ENCODE measurements at places on chromosomes 1 and 21.
A peak's percentile ranks its signal among the peaks of the same experiment; 100 is the strongest.

- no peak for DNase-seq
Observed at GRCh38 chr1:88275259-88275862, 408.7 kb upstream of the PKN2 start.

DNA sequence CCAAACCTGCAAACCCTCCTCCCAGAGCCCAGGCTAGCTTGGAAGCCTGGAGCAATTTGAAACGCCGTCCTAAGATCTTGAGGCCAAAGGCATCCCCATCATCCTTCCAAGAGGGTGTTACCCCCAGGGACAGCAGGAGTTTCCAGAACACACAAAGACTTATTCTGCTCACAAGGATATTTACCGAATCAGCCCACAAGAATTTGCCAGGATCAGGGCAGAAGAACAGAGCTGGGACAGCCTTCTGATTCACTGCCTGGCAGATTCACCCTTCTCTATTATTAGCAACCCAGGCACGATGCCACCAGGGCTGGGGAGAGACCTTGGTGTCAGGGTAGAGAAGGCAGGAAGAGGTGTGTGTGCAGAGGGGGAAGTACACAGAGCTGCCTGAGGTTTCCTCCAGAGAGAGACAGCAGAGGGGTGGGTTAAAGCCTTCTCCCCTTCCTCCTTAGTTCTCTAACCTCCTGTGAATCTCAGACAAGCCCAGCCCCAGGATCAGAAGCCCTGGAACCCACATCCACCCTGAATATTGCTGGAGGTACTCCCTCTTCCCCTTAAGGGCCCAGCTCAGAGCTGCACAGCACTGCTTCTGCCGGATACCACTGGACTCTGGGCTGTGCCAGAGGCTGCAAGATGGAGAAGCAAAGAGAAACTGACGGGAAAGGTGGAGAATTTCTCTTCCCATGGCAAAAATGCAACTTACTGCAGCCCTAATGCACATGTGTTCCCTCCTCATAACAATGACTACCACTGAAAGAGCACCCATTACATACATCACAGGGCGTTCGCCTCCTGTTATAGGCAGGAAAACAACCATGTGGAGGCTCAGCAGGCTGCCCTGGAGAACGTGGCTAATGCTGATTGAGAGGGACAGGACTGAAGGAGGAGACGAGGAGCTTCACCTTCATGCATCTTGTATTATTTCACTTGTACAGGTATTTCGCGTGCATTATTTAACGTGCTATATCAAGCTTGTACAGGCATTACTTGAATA, 61.8 kb downstream of the ITPKB start:
- peak; percentile 79 for DNase-seq

GRCh38 chr1:79040424-79041082, 34.0 kb upstream of the ADGRL4 start:
- no peak for DNase-seq

DNA sequence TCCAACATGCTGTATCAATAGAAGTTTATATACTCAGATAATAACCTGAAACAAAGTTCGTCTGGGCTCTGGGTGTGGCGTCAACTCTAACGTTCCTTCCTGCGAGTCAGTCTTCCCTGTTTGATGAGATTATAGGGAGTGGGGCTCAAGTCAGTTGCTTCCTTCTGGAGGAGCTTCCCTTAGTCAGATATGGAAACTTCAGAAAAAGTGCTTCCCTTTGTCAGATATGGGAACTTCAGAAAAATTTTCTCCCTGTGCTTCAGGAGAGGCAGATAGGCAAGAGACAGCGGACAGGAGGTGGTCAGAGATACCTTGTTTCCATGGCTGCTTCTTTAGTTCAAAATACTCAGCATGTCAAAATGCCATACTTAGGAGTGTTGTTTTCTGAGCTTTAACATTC, 51.1 kb upstream of the PRDX6 start:
- no peak for DNase-seq

DNA sequence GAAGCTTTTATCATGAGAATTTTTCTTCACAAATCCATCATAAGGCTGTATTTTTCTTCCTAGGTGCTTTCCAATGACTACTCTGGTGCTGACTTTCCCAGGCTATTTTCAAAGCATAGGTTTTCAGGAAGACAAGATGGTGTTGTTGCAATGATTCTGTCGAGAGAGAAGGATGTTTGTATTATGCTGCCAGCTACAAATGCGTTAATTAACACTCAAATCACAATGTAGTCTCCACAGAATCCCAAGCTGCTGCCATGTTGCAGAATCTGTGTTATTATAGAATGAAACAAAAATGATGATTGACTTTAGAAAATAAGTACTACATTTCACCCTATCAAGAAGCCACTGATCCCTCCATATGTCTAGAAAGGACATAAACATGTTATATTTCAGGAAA, 179.5 kb upstream of the MAP1LC3C start:
- no peak for DNase-seq

DNA sequence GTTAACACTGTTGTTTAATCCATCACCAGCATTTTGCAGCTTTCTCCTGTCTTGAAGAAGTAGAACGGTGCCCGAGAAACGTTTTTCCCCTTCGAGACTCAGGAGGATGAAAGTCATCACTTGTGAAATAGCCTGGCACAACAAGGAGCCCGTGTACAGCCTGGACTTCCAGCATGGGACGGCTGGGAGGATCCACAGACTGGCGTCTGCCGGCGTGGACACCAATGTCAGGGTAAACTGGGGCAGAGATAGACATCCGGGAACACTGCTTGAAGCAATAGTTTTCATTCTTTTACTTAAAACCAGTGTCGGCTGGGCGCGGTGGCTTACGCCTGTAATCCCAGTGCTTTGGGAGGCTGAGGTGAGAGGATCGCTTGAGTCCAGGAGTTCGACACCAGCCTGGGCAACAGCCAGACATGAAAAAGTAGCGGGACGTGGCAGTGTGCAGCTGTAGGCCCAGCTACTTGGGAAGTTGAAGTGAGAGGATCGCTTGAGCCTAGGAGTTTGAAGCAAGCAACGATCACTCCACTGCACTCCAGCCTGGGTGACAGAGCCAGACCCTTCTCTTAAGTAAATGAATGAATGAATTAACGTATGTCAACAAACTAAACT, 945 bp downstream of the CHAF1B start:
- DNase-seq, result no peak

GRCh38 chr1:177185209-177185608, 14.5 kb downstream of the BRINP2 start:
- DNase-seq, result no peak

GRCh38 chr1:96861836-96862235, 140.3 kb downstream of the PTBP2 start:
- no peak for DNase-seq

- no peak for DNase-seq
Observed at GRCh38 chr21:44899768-44900558, 20.7 kb downstream of the ITGB2 start.

DNA sequence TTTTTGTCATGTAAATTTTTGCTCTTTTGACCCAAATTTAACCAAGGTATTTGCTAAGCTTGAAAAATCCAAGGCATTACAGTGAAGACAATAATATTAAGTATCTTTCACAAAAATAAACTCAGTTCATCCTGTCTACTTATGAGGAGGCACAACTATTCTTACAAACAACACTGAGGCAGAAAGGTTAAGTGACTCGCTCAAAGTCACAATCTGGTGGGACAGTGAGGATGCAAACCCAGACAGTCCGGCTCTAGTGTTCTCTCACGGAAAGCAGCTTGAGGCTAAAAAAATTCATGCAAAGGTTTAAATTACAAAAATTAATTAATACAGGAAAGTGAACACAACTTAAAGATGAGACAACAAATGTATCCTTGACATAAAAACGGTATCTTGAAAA, 125.3 kb downstream of the SIPA1L2 start:
- no peak for DNase-seq

DNA sequence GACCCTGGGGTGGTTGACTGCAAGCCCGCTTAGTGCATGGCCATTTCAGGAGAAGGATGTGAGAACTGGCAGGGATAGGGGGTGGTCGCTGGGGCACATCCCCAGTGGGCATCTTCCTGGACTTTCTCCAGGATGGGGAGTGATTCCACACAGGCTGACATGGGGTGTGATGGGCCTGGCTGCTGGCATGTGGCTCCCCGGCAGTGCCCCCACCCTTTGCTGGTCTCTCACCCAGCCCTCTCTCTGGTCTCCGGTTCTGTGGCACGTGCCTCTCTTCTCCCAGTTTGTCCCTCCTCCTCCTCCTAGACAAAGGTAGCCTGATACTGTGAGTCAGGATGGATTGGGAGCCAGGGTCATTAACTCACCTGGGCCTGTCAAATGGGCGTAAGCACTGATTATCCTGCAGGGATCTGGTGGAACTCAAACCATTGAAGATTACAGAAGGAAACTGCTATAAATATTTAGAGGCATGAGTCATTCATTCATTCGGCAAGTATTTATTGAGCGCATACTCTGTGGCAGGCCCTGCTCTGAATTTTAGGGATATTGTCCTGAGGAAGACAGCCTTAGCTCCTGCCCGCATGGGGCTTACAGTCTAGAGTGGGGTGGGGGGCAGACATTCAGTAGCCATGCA, 23.6 kb upstream of the EPS8L3 start:
- DNase-seq, result no peak

DNA sequence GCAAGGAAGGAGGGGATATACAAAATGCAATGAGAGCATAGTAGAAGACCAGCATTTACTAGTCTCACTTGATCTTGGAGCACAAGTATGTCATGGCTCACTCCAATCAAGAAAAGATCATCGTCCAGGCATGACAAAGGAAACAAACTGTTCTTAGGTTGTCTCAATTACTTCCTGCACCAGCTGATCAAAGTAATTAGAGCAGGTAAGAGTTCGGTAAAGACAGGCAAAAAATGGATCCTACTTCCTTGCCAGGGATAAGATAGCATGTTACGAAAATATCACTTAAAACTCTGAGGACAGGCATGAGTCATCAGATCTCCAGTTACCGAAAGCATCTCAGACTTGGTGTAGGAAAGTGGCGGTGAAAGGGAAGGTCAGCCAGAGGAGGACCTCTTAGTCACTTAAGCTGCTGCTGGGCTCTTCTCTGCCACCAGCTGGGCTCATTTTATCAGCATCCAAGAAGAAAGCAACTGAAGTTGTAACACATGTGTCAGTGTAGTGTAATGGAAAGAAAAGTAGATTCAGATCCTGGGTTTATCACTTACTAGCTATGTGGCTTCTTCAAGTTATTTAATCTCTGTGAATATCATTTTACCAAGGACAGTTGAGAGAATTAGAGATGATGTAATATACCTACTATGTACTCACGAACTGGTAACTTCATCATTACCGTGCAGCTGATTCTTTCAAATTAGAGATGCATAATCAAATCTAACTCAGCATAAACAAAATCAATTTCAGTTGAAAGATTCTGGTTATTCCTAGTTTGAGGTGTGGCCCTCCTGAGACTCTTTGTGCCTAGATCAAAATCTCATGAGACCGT, 46.8 kb downstream of the XCL1 start:
- no peak for DNase-seq

DNA sequence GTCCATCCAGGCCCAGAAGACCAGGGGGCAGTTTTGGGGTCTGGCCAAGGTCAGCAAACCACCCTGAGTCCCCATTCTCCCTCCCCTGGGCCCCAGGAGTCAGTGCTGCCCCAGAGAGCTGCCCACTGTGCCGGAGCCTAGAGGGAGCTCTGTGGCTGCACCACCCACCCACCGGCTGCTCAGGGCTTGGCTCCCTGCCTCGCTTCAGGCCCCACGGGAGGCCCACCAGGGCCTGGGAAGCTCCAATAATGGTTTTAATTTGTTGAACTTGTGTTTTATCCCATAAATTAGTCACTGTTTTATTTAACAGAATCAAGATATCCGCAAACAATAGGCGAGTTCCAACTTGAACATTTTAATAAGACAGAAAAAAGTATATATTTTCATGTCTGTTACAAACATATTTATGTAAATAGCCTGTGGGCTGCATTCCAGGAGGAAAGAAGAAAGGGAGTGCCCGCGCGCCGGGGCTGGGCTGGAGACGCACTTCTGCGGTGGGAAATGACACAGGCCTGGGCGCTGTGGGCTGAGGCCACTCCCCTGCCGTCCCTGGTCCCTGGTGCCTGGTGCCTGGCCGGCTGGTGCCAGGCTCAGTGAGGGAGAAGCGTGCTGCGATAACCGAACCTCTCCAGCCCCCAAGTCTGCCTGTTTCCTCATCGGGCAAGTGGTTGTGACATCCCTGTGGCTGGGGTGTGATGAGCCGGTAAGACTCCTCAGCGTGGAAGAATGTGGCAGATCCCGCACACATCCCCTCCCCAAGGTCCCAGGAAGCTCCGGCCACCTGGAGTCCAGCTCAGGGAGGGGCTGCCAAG, 160.5 kb downstream of the PEX14 start:
- no peak for DNase-seq

DNA sequence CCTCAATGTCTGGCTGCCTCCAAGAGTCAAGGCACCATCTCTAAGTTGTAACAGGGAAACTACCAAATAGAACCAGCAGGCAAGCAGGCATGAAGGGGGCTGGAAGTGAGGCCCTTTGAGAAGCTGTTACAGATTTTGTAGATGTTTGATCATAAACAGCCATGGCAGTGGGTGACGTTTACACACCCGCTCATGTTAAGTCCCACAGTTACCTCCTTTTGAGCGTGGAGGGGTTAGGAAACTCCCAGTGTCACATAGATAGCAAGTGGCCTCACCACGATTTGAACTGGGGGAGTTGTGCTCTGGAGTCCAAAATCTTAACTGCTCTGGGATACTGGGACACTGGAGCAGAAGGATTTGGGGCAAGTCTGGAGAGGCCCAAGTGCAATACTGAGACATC, 192.4 kb downstream of the HIVEP3 start:
- no peak for DNase-seq

GRCh38 chr1:88736633-88737248, 52.7 kb downstream of the PKN2 start:
- DNase-seq, result no peak

- no peak for DNase-seq
Observed at GRCh38 chr1:179448437-179449149, 82.8 kb downstream of the AXDND1 start.

DNA sequence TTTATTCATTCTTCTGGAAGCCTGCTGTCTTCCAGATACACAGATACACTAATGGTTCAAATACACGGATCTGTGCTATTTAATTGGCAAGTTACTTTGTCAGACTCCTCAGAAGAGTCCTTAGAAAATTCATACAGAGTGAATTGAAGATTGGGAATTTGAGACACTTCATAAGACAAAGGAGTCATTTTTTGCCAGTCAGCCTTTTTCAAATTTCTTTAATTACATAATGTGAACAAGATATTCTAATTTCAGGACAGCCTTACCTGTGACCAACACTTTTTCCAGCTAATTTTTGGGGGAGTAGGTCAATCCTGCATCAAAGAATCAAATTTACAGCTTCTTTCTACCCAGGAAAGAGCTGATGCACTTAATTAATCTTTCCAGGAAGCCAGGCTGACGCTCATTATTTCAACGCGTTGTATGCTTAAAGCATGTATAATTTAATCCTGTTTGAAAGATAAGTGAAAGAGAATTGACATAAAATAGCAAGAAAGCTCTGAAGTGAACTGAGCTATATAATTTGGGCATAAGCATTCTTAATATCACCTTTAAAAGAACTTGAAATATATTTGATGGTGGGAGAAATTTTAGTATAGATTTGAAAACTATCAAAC, 12.8 kb upstream of the NRIP1 start:
- DNase-seq, result no peak
